Sciatic nerve (tissue), 2 donors: ENCODE measurements at places on chromosomes 1 and 21.

DNA sequence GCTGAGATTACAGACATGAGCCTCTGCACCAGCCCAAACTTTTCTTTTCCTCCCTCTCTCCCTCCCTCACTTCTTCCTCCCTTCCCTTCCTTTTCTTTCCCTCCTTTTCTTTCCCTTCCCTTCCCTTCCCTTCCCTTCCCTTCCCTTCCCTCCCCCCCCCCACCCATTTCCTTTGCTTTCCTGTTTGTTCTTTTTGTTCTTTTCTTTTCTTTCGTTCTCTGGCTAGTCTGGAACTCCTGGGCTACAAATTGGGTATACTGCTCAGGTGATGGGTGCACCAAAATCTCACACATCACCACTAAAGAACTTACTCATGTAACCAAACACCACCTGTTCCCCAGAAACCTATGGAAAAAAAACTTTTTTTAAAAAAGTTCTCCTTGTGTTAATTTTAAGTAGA, 174.8 kb upstream of the CHODL start:
- no peak for DNase-seq

DNA sequence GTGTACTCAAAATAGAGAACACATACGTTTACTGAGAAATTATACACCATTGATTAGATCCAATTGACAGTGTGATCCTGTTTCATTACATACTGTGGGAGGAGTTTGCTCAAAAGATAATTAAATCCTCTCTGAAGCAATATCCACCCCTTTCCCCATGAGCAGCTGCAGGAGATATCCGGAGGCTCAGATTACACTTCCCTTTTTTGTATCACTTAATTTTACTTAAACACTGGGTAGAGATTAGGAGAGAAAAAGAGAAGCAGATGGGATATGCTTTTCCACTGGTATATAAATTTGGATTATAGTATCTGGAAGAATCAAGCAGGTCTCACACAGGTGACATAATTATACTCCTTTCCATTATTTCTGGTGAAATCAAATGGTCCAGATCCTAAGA, 333.3 kb upstream of the ZRANB2 start:
- no peak for DNase-seq

DNA sequence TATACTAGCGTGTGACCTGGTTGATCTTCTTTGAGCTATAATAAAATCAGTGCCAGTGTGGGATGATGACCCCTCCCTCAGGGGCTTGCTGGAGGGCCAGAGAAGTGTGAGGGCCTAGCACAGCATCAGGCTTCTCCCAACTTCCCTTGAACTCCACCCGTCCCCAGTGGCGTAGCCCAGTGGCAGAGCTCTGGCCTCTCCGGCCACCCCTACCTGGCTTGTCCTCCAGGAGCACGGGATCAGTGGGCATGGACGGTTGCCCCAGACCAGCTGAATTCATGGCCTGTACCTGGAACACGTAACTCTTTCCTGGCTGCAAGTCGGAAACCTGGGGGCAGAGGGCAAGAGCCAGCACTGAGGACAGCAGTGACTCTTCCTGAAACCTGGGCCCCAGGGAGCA, 36.0 kb downstream of the MYOM3 start:
- no peak for DNase-seq

DNA sequence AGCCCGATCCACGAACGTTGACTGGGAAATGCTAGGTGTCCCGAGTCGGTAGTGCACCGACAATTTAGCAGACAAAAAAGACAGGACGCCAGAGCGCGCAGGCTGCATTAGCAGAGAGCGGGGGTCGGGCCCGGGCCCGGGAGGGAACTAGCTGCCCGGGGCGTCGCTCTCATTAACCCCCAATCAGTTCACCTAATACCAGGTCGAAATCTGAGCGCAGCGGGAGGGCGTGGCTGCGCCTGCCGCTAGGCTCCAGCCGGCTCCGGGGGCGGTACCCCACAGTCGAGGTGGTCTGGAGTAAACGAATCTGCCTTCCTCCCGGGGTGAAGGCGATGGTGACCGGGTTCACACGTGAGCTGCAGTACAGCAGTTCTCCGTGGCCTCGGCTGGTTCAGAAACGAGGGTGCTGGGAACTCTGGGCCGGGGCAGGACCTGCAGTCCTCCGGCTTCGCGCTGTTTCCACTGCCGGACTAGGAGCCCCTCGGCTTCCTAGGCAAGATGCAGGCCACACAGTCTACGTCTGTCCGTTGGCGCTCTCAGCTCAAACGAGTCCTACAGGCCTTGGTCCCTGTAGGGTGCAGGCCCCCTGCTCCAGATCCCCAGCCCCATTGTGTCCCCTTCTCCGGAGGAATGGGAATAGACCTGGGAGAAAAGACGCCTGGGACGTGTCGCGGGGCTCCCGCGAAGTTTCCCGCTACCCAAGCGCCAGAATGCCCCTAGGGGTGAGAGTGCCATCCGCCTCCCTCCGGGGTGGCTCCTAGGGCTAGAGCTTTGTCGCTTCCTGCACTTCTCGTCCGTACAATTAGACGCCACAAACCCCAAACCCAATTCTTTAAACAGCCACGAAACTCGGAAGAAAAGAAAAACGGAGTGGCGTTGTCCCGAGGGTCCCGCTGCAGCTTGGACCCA, 2.0 kb downstream of the GFI1 start:
- no peak for DNase-seq

- no peak for DNase-seq
Observed at GRCh38 chr1:110870721-110871388, 2.1 kb upstream of the CD53 start.

- DNase-seq, result no peak
Observed at GRCh38 chr1:209805341-209805781, 581 bp downstream of the IRF6 start.

DNA sequence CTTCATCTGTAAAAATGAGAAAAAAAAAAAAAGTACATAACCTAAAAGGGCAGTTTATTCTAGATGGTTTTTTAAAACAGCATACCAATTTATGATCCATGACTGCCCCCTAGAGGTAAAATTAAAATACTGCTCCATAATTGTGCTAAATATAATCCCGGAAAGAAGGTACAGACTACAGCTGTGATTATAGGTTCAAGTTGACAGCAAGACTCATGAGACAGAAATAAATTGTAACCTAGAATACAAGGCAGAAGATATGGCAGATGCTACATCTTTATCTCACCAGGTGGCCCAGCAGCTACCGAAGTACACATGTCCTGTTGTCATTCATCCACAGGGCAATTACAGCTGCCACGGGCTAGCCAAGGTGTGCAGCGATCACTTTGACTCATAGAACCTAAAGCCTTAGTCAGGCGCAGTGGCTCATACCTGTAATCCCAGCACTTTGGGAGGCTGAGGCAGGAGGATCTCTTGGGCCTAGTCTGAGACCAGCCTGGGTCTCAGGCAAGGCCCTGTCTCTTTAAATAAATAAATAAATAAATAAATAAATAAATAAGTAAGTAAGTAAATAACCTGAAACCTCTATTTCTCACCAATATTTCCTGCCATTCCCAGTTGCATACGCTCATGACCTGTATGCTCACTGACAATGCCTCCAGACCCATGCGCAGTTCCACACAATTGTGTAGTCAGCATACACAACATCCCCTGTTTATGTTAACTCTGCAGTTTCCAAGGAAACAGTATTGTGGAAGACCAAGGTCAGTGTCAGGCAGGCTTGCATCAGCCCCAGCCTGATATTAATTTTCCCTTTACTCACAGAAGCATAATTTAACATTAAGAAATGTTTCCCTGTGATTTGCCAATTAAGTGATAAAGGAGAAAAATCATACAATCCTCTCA, 18.3 kb upstream of the PPIE start:
- DNase-seq, result no peak

GRCh38 chr1:201191653-201192260, 1.1 kb downstream of the IGFN1 start:
- DNase-seq, result no peak

DNA sequence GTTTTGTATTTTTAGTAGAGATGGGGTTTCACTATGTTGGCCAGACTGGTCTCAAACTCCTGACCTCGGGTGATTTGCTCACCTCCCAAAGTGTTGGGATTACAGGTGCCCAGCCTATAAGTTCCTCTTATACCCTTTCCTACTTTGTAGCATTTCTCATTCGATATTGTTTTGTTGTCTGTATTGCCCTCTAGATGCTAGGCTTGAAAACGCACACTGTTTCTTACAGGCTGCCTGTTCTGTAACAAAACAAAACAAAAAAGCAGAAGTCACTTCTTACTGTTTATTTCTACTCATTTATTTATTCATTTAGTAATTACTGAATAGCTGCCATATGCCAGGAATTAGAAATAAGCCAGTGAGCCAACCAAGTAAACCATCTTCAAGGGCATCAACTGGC, 136.9 kb upstream of the BMP8A start:
- DNase-seq, result no peak

DNA sequence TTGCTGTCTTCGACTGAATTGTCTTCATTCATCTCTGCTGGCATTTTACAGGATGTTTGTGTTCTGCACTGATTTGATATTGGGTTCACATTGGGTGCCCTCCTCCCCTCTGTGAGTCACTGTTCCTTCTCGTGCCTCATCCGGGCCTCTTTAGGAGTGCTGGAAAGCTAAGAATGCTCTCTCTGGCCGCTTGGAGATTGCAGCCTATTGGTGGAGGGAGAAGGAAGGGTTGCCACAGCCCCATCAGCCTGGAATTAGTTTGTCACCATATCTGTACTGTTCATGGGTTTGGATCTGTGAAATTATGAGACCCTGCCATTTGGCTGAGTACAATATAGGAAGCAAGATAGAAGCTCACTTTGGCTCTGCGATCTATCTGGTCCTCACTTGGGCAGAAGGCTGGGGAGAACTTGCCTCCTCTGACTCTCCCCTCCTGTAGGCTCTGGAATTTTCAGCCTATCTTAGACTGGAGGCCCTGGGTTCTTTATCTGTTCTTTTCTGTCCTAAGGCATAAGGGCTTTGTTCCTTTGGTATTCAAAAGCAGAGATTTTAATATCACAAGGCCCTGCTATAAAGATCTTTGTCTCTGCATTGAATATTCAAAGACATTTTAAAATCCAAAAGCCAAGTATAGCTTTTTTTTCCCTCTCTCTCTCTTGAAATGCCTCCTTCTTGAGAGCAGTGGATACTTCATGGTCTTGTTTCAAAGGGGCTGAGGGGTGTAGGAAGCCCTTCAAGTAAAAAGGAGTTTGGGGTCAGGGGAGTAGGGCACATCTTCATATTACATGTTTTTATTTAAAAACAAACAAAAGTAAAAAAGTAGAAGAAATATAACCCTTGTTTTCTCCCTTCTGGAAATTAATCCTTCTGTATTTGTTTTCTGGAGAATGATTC, 347.9 kb downstream of the ZP4 start:
- DNase-seq, result no peak

DNA sequence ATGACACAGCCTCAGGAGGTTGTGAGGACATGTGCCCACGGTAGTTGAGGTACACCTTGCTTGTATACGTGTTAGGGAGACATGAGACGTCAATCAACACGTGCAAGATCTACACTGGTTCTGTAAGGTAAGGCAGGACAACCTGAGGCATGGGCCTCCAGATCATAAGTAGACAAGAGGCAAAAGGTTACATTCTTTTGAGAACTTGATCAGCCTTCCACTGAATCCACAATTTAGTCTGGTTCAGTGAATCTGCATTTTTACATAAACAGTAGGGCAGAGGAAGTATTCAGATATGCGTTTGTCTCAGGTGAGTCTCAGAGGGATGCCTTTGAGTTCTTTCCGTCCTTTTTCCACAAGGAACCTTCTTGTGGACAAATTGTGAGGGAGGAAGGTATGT, 348.9 kb downstream of the ASTN1 start:
- no peak for DNase-seq

DNA sequence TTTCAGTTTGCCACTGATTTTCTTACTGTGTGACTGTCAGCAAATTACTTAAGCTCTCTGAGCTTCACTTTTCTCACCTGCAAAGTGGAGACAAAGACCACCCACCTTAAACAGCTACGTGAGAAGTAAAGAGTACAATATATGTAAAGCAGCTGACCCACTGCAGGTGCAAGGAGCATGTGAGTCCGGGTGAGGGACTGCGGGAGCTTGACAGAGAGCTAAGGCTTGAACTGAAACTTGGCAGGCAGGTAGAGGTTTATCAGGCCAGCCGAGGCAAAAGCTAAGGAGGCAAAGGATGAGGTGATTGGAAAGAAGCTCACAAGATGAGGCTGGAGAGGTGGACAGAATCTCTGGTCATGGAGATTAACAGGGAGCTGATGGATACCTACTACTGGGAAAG, 36.6 kb downstream of the NIBAN1 start:
- no peak for DNase-seq
